ENCODE measurements at places on chromosomes 5 and 9.

GRCh38 chr5:149456597-149457392 is 77.7 kb upstream of the IL17B start:
- DNase-seq: no peak

DNA sequence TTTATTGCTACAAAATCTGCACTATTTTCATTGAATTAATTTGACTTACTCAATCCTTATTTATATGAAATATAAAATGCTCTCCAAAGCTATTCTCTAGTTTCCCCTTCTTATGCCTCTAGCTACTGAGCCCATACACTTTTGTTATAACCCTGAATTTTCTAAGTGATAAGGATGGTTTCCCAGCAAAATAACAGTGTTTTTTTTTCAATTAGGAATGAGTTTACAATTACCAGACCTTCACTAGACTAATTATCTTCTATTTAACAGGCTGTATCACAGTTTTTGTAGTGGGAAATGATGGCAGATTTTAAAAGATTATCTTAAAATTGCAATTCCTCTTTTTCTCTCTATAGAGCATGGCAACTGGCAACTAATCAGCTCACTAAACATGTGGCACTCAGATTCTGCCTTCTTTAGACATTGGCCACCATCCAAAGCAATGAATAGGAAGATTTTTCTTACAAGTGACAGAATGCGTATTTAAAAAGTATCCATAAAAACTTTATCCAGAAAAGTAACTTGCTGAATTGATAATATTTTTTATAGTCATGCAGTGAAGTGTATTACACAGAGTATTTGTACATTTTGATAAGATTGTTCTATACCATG is 585.7 kb upstream of the ZNF608 start:
- DNase-seq: no peak

- peak; percentile 3 for DNase-seq
These were observed 2.8 kb downstream of the TICAM2 start for GRCh38 chr5:115599502-115599901.

DNA sequence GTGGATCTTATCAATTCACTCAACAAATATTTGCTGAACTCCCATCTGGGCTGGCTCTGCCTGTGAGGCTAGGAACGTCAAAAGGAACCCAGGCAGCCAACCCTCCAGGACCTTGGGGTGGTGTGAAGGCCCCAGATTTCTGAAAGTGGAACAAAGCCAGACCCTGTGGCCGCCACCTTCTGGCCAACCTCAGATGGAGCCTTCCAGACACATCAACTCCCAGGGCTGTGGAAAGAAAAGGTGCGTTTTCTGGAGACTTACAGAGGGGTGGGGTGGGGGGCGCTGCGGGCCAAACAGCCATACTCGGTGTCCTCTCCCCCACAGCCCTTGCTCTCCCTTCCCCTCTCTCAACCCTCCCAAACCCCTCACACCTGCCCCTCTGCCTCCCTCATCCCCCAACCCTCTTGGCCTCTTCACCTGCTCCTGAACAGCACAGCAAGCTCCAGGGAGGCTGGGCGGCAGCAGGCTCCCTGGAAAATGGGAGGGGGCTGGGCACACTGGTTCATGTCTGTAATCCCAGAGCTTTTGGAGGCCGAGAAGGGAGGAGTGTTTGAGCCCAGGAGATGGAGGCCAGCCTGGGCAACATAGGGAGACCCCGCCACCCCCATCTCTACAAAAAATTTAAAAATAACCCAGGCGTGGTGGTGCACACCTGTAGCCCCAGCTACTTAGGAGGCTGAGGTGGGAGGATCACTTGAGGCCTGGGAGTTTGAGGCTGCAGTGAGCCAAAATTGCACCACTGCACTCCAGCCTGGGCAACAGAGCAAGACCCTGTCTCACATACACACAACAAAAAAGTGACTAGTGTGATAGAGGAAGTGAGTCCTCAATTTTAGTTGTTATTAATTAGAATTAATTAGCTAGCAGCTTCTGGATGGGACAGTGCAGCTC is 45.0 kb upstream of the PRRC2B start:
- no peak for DNase-seq

GRCh38 chr5:8520917-8521316 is 652.0 kb downstream of the MTRR start:
- DNase-seq: no peak

- no peak for DNase-seq
These were observed 38.8 kb upstream of the SEMA6A start for GRCh38 chr5:116613445-116613844.

DNA sequence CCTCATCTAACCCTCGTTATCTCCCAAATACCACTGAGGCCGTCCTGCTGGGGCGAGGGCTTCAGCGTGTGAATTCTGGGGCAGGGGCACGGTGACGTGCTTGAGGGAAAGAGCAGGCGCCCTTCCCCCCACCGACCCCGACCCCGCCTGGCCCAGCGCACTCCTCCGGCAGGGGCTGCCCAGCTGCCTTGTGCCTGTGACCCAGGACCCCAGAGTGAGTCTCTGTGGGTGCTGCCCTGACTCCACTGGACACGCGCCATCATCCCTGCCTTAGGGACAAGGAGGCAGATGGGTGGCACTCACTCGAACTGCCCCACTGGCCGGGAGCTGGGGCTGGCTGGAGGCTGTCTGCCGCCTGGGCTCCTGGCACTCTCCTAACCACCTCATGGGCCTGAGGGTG is 136.2 kb upstream of the LPCAT1 start:
- no peak for DNase-seq

Data from hypothalamus (tissue), 51 donors.